ENCODE measurements at places on chromosomes 7 and 10.

DNA sequence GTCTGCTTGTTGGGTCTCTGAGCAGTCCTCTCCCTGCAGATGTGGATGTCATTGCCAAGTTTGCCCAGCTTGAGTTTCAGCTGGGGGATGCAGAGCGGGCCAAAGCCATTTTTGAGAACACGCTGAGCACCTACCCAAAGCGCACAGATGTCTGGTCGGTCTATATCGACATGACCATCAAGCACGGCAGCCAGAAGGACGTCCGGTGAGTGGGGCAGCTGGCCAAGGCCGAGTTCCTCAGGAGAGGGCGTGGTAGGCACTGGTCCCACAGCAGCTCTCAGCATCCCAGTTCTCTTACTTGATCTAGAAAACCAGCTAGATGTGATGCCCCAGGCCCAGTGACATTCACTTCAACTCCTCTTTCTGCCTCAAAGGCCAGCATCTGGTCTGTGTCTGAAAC, 7.7 kb downstream of the CALHM2 start:
- DNase-seq = no peak

- DNase-seq = no peak
Observed at GRCh38 chr10:132888898-132889490, 53.4 kb downstream of the CFAP46 start.

DNA sequence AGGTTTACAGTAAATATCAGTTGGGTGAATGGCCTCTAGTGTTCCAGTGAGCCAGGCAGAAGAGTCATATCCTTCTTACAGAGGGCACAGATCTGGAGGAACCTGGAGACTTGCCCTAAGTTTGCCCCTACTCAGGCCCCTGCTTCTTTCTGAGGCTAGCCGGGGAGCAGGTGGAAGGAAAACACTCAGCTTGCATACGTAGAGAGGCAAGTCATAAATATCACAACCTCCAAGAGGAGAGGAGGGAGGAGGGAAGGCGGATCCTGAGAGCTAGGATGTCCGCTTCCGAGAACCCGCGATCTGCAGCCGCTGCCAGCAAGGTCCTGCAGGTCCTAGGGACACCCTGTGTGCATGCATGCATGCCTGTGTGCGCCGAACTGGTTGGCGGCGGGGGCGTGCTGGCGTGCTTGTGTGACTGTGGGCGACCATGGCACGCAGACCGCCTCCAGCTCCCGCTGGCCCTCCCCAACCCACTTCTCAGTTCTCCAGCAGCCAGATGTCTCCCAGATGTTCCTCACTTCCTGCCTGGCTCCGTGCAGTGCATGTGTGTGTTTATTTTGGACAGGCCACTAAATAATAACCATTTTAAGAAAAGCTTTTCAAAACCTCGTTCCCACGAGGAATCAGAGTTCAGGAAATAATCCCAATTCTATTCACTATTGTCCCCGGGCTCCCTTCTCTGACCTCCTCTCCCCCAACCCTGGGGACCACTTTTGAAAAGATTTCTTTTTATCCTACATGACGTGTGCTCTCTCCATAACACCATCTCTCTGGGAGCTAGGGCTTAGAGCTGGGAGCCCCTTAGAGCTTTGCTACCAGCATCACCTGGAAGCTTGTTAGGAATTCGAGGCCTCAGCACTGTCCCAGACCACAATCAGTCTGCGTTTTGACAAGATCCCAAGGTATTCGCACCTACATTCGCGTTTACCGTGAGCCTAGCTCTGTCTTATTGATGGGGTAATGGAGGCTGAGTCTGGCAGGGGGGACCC, 32.4 kb downstream of the UNC5B start:
- peak; percentile 39 for DNase-seq

- no peak for DNase-seq
Observed at GRCh38 chr10:100980711-100981110, 6.6 kb downstream of the MRPL43 start.

DNA sequence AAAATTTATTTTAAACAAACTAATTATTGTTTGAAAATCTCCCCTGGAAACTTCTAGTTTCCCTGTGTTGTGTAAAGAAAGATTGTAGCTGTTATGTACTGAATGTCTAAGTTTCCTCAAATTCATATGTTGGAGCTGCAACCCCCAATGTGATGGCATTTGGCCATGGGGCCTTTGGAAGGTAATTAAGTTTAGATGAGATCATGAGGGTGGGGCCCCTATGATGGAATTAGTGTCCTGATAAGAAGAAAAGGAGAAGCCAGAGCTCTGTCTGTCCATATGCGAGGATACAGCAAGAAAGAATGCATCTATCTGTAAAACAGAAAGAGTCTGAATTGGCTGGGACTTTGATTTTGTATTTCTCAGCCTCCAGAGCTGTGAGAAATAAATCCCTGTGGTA, 179.5 kb downstream of the STK31 start:
- DNase-seq = no peak

DNA sequence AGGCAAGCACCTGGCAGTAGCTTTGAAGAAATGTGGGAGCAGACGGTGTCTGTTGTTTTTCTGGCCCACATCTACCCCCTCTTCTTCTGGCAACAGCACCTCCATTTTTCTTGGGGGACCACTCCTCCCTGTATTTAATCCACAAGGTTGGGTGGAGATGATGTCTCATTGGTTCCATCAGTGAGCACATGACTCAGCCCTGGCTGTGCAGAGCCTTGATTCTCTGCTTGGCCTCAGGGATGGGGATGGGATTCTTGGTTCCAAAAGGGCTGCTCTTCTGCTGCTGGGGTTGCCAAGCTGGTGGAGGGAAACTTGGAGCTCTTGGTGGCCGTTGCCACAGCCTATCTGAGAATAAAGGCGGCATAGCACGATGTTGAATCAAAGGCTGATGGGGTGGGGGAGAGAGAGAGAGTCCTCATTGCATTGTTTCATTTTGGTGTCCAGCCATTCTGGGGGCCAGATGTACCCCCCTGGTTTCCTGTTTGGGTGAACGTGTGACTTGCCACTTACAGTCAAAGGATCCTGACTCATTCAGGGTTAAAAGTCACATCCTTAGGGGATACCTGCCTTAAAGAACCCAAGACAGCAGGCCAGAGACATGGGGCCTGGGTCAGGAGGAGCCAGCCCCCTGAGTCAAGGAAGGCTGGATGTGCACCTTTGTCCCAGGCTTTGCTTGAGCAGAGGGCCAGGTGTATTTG, 25.9 kb downstream of the GRK5 start:
- DNase-seq = no peak

GRCh38 chr10:2081501-2081900, 344.2 kb upstream of the ADARB2 start:
- no peak for DNase-seq

GRCh38 chr10:49743464-49744075, 18.6 kb downstream of the OGDHL start:
- no peak for DNase-seq

DNA sequence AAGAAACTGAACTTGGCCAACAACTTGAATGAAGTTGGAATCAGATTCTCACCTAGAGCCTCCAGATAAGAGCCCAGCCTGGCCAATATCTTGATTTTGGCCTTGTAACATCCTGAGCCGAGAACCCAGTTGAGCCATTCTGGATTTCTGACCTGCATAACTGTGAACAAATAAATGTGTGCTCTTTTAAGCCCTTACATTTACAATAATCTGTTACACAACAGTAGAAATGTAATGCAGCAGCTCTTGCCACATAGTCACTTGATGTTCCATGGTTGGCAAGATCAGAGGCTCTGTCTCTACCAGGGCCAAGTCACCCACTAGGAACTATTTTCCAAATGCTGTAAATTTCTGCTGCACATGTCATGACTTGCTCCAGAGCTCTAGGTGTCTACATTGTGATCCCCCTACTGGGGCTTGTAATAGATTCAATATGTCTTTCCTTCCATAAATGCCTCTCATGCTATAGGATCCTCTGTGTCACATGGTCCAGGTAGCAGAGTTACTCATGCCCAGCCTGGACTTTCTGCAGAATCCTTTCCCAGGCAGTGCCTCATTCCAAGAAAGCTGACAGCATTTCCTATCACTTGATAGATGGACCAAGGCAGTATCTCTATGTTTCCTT, 11.4 kb upstream of the RBM20 start:
- DNase-seq = peak; percentile 11

DNA sequence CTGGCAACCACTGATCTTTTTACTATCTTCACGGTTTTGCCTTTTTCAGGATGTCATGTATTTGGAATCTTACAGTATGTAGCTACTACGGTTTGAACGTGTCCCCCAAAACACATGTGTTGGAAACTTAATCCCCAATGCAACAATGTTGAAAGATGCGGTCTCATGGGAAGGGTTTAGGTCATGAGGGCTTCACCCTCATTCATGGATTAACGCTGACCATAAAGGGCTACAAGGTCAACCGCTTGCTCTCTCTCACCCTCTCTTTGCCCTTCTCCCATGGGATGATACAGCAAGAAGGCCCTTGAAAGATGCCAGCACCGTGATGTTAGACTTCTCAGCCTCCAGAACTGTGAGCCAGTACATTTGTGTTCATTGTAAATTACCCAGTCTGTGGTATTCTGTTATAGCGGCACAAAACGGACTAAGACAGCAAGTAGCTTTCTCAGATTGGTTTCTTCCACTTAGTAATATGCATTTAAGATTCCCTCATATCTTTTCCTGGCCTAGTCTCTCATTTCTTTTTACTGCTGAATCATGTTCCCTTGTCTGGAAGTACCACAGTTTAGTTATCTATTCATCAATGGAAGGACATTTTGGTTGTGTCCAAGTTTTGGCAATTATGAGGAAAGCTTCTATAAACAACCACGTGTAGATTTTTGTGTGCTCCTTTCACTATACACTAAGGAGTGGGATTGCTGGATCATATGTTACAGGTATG, 3.0 kb upstream of the CRYGN start:
- no peak for DNase-seq

DNA sequence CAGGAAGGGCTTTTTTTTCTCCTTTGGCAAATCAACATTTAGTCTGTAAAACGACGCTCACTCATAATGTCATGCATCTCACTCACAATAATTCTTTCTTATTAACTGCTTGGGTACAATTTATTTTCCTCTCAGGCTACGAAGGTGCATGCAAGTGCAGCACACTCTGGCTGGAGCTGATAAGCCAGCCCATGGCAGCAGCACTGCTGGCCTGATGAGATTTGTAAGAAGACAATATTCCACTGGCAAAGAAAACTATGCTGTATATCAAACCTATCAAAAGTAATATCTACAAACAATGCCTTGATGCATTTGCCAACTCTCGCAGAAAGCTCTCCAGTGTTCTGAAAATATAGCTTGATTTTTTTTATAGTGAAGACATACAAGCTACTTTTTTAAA, 170.0 kb upstream of the PHF14 start:
- DNase-seq = no peak

DNA sequence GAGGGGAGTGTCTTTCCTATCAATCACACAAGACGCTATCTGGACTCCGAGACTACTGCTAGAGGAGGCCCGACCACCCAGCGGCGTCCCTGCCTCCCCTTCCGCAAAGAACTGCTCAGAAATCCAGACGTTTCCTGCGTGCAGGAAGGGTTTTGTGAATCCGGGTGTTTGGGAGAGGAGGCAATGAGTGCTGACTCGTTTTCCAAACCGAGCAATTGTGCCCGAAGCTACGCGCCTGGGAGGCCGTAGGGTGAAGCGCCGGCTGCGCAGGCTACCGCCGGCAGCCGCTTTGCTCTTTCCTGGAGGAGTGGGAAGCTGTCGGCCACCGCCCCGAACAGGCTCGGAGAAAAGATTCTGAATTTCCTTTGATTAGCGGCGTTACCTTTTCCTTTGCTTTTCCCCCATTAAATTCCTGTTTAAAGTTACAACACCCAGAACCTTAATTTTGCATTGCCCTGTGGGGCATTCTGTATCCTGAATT, 5.3 kb downstream of the VAX1 start:
- DNase-seq = no peak

DNA sequence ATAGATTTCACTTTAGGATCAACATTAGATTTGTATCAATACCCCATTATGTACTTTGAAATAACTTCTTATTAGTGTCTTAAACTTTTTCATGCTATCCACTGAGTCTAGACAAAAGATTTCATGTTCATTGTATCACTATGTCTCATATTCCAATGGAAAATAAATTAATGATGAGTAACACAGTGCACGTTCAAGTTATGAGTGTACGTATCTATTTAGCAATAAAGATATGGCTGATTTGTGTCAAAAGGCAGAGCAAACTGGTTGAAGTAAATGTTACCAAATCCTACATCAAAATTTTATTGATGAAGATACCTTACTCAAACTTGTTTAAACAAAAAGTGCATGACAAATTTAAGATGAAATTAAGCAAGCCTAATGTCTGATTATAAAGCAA, 102.4 kb downstream of the SEMA3E start:
- no peak for DNase-seq

DNA sequence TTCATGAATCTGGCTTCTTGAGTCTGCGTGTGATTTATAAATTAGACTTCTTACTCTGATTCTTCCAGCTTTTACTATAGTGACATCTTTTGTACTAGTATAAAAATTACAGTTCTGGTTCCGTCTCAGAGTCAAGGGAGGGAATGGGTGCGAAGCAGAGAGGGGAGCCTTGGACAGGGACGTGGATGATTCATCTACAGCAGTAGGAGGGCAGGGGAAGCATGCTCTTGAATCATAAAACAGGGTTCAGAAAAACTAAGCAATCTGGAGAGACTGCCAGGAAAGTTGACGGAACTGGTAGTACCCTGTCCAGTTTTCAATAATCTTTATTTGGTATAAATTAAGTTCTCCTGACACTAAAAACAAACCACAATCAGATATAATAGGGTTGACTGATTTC, 58.1 kb downstream of the ITGA8 start:
- no peak for DNase-seq

- no peak for DNase-seq
Observed at GRCh38 chr10:34109952-34110702, 705.0 kb downstream of the PARD3 start.

DNA sequence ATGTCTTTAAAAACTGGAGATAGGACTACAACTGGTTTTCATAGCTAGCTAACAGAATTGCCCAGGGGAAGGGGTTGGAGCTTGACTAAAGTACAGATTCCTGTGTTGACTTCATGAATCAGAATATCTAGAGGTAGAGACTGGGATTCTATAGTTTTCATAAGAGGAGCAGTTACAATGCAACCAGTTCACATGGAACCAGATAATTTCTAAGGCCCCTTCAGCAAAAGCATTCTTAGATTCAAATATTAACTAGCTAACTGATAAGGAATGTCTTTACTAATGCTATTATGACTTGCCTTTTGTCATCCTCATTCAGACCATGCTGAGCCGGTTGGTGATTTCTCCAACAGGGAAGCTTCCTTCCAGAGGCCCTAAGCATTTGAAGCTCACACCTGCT, 5.7 kb downstream of the WEE2 start:
- no peak for DNase-seq

Data from prostate gland (tissue), 2 donors.